Fibroblast of skin of back (primary cell): ENCODE measurements at places on chromosomes 4 and X.

GRCh38 chrX:149650162-149650561, 18.6 kb upstream of the TMEM185A start:
- DNase-seq = no peak

GRCh38 chrX:153445856-153446635, at the start of gene TREX2:
Gene TREX2, minus strand, starts transcription at chrX:153446056. Its CDS starts 626 bp downstream, at chrX:153445430.
- DNase-seq = no peak

GRCh38 chrX:50407976-50408375, 62.6 kb downstream of the DGKK start:
- no peak for DNase-seq

GRCh38 chrX:133418588-133418987, 3.3 kb upstream of the GPC4 start:
- no peak for DNase-seq

- DNase-seq = peak; percentile 94
Measured at GRCh38 chrX:72029483-72030411, 102.0 kb downstream of the RTL5 start.

DNA sequence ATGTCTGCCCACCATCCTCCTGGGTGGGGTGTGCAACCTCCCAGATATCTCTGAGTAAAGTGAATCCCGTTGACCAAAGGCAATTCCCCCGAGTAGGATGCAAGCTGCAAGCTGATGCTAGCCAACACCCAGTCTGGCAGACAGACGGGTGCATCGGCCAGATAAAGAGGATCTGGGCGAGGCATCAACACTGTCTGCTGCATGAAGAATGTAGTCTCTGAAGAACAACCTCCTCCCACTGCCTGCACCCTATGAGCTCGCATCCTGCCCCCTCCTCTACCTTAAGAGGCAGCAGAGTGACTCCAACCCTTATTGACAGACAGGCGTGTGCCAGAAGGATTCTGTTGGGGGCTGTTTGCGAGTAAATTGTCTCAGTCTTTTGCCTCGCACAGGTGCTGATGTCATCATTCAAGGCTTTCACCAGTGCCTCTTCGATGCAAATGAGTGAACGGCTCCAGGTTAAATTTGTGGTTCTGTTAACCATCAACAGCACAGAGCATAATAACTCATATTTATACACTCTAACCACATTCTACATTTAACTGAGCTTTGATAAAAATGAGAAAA, 546.9 kb downstream of the BCOR start:
- no peak for DNase-seq

- no peak for DNase-seq
Measured at GRCh38 chr4:186757696-186758355, 34.2 kb upstream of the FAT1 start.

GRCh38 chr4:103098756-103099440, 736 bp downstream of the BDH2 start:
- no peak for DNase-seq

GRCh38 chrX:85851418-85851817, 195.9 kb downstream of the CHM start:
- DNase-seq = no peak

- no peak for DNase-seq
Measured at GRCh38 chrX:109735202-109735744, 2.2 kb upstream of the ACSL4 start.

GRCh38 chr4:155187989-155188388, 20.4 kb upstream of the NPY2R start:
- no peak for DNase-seq
